DMS53 (cell line): ENCODE measurements at places on chromosomes 2 and 18.
A peak's percentile ranks its signal among the peaks of the same experiment; 100 is the strongest.

DNA sequence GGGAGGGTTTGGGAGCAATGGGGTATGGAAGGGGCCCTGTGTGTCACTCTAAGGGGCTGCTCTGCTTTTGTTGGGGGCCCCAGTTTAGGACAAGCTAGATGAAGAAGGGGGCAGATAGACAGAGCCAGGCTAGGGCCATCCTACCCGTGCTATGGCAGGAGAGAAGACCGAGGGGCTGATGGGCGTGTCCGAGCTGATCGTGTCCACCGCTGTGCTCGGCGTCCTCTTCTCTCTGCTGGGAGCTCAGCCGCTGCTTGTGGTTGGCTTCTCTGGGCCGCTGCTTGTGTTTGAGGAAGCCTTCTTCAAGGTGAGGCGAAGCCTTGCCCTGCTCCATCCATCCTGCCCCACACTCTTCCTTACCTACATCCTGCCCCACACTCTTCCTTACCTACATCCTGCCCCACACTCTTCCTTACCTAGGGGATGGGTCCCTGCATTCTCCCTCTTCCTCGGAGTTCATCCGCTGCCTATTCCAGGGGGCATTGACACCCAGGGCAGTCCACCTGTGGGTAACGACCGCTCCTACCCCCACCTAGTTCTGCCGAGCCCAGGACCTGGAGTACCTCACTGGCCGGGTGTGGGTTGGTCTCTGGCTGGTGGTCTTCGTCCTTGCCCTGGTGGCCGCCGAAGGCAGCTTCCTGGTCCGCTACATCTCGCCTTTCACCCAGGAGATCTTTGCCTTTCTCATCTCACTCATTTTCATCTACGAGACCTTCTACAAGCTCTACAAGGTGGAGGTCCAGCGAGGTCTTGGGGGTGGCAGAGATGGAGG lies 8.9 kb downstream of the SLC4A3 start:
- DNase-seq: no peak

- DNase-seq: no peak
Measured at GRCh38 chr2:45929674-45930395, 278.4 kb downstream of the PRKCE start.

- DNase-seq: peak; percentile 62
Measured at GRCh38 chr18:36942264-36942663, 113.3 kb downstream of the KIAA1328 start.

DNA sequence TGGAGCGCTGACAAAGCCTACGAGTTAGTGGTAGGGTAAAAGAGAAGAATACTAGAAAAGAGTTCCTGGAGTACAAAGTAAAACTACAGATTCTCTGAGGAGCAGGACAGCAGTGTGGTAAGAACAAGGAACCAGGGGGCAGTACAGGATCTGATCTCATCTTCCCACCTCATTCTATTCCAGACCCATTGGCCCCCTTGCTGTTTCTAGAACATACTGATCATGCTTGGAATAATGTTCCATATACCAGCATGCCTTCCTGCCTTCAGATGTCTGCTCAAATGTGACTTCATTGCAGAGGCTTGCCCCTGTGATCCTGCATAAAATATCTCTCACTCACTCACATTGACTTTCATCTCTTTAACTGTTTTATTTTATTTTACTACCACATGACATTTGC lies 19.3 kb downstream of the MSGN1 start:
- DNase-seq: no peak

DNA sequence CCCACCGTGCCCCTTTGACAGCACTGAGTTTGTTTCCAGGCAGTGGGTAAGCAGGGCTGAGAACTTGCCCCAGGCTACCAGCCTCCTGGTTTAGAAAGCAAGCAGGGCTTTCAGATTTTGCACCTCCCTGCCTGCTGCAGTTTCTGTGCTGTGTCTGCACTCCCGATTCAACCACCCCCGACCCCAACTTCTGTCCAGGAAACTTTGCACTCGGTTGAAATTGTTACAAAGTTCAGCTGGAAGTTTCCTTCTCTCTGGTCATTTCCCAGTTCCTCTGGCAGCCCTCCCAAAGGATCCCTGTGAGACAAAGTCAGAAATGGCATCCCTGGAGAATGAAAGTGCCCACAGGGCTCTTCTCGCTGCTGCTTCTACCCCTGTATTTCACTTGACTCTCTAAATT lies 12.4 kb upstream of the UPP2 start:
- DNase-seq: no peak

DNA sequence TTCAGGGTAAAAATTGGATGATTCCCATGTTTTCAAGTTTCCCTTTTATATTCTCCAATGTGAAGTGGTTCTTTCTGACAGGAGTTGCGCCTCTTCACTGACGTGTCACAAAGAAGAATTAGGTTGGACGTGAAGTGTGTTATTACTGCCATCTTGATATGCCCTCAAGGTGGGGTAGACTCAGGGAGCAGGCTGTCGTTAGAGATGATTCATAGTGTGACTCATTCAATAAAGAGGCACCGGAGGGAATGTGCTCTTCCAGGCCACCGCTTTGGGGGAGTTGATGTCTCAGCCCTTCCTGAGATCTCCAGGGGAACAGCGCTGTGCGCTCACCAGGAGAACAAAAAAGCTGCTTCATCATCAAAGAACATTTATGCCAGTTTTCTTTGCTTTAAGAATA lies 3.6 kb upstream of the DGKD start:
- DNase-seq: peak; percentile 91

- DNase-seq: no peak
Measured at GRCh38 chr2:86783615-86784339, 6.9 kb downstream of the CD8A start.

GRCh38 chr2:233061591-233062450 lies 1.7 kb downstream of the INPP5D start:
- no peak for DNase-seq

- DNase-seq: peak; percentile 44
Measured at GRCh38 chr18:74515620-74516231, 18.6 kb upstream of the CNDP1 start.

DNA sequence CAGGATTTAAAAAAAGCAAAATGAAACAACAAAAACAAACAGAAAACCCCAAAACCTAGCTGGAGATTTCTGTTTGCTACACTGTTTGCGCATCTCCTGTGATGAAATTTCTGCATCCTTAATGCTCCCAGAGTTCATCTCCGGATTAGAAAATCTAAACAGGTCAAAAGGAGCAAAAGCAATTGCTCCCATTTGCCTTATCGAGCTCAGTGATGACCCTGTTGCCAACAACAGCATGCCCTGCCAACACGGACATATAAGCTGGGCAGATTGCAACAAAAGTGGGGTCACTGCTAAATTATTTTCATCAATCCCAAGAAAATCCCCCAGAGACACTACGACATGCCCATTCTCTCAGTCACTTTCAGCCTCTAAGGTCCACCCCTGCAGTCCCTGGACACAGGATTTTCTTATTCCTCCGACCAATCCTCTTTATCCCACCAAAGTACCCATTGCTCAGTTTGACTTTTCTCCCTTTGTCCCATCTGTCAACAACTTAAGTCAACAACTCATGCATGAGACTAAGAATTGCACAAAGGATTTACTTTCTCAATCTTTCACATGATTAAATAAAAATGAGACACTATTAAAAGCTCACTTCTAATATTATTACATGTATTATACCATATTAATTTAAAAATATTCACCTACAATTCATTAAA lies 67.8 kb downstream of the ABCG8 start:
- no peak for DNase-seq

DNA sequence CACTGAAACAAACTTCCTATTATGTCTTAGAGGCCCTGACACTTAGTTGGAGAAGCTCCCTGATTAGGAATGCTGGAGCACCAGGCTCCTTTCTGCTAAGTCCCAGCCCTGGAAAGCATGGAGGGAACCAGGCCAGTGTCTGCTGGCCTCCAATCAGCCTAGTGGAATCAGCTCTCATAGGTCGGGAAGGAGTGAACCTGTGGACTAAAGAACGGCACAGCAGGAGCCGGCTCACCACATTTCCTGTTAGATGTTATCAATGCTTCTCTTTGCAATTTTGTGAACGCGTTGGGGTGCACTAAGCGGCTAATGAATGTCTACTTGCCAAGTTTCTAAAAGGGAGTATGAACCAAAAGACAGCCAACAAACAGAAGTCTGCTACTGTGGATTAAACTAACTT lies 296.6 kb downstream of the NAPG start:
- no peak for DNase-seq

DNA sequence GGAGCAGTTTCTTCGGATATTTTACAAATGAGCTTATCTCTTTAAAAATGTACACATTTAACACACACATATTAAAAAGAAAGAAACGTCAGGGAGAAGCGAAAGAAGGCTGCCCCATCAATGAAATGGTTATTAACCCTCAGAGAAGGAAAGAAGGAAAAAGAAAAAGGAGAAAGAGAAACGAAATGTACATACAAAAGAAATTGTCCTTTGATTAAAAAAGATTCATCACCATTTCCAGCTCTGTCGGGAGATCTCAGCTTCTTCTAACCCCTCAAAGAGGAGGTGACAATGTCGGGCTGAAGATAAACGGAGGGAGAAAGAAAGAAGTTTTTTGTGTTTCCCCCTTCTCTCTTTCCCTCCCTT lies 1.5 kb downstream of the IKZF2 start:
- DNase-seq: peak; percentile 6

- no peak for DNase-seq
Measured at GRCh38 chr2:241288324-241288888, 27.1 kb downstream of the HDLBP start.

- DNase-seq: peak; percentile 32
Measured at GRCh38 chr2:149561309-149561926, 26.2 kb downstream of the MMADHC start.

GRCh38 chr2:164205347-164205746 lies 415.9 kb downstream of the GRB14 start:
- peak; percentile 52 for DNase-seq

- peak; percentile 69 for DNase-seq
Measured at GRCh38 chr18:21444465-21445212, 155.9 kb downstream of the ESCO1 start.

GRCh38 chr2:162342321-162342720 lies 1.6 kb upstream of the GCA start:
- DNase-seq: peak; percentile 6

- no peak for DNase-seq
Measured at GRCh38 chr2:144201126-144201525, 318.8 kb downstream of the ZEB2 start.

- DNase-seq: peak; percentile 0
Measured at GRCh38 chr2:140362361-140362760, 1582.2 kb upstream of the NXPH2 start.

GRCh38 chr2:208097801-208098200 lies 26.5 kb downstream of the CRYGD start:
- no peak for DNase-seq

GRCh38 chr18:78622907-78623541 lies 356.6 kb upstream of the SALL3 start:
- no peak for DNase-seq

- no peak for DNase-seq
Measured at GRCh38 chr2:10331027-10331701, 28.5 kb downstream of the HPCAL1 start.

DNA sequence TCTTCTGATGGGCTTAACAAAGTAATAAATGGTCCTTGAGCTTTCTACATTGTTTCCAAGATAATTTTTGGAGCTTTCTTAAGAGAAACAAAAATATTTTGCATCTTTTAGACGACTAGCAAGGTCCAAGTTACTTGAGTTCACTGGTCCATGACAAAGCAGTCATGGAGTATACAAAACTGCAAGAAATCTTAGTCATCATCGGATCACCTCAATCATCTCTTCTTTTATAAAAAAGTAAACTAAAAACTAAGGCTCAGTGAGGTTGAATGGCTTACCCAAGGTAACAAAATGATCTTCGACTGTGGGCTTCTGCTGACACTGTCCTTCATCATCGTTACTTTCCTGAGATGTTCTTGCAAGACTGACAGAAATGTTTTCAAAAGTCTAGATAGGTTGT lies 11.9 kb downstream of the FIGN start:
- no peak for DNase-seq
